T-helper 9 cell (primary cell): ENCODE measurements at places on chromosomes 2 and 18.

- peak; percentile 35 for DNase-seq
Measured at GRCh38 chr2:10305254-10305635, 2.5 kb downstream of the HPCAL1 start.

DNA sequence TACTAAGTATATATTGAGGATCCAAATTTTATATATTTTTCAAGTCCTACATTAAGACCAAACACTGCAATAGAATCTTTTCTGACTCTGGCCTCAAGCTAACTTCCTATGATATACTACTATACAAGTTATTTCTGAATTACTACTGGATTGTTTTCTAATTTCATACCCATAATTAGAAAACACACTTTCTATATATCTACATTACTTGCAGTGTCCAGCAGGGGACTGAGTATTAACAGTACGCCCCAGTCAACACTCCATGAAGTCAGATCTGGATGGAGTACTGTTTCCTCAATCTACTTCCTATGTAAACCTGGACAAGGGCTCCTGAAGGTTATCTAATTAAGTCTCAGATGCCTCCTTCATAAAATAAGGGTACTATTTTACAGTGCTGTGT lies 26.5 kb downstream of the RMP24 start:
- no peak for DNase-seq

- DNase-seq: no peak
Measured at GRCh38 chr2:10057231-10058107, 14.1 kb downstream of the KLF11 start.

DNA sequence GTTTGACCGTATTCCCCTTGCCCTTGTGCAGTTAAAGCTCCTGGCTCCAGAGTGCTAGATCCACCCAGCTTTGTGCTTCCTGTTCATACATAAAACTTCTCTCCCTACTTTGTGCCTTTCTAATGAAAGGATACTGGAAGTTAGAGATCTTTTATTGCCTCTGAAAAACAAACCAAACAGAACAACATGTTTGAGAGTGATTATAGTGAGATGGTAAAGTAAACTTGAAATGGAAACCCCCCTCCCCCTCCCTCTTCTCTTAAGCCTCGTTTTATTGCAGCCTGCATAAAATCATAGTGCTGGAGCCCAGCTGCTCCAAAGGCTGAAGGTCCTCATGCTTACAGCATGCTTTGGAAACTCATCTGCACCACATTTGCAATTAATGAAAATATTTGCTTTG lies 125.1 kb downstream of the TANC1 start:
- no peak for DNase-seq

DNA sequence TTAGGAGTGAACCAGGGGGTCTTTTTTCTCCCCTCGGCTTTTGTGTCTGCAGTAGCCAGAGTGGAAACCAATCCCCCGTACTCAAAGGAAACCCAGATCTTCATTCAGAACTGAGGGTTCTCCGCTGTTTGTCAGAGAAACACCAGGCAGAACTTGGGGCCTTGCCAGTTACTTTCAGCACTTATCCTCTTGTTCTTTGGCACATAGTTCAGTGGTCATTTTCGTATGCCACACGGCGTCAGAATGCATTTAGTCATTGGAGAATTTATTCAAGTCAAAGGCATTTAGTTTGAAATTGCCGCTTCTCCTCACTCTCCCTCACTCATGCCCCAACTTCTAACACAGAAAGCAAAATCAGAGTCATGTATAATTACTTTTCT lies 102.9 kb downstream of the CABLES1 start:
- DNase-seq: no peak

DNA sequence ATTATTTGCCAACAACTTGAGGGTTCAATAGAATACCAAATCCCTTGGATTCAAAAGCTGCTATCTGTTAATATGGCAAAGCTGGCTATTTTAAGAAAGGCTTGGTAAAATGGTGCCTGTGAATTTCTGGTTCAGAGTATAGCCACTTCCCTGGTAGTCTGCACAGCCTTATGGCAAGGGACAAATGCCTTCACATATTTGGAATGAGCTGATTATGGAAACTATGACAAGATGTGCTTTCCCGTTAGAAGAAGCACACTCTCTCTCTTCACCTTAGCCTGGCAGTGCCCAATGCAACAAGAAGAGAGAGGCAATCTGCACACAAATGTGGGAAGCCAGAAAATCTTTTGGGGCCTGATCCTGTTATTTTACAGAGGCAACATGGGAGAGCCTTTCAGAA lies 47.5 kb upstream of the MAP3K20 start:
- DNase-seq: no peak

- DNase-seq: no peak
Measured at GRCh38 chr2:23055251-23055650, 329.7 kb upstream of the KLHL29 start.

- DNase-seq: no peak
Measured at GRCh38 chr2:31011587-31011986, 126.7 kb downstream of the GALNT14 start.

- no peak for DNase-seq
Measured at GRCh38 chr2:8279506-8279905, 402.4 kb upstream of the ID2 start.

DNA sequence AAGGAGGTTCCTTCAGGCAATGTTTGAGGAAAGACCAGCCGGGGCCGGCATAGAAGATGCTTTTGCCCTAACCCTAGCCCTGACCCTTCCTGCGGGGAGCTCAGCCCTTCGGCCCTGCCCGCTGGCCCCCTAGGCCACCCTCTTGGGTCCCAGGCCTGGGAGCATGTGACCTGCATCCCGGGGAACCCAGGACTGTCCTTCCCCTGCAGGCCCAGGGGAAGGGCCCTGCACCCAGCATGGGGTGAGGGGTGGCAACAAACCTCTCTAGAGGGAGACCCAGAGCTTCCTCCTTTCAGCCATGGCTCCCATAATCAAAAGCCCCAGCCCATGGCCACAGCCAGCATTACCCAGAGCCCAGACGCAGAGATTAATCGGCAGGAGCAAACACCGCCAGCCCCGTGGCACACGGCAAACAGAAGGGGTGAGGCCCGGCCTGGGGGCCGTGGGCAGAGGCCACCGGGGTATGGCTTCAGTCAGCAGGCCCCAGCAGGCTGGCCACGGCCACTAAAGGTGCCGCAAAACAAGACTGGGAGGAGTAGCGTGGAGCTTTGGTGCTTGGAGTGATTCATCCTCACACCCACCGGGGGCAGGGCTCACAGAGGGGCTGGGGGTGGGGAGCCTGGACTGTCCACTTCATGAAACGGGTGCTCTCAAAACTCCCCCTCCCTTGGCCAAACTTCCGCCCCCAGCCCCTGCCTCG lies 61.6 kb upstream of the HPCAL1 start:
- DNase-seq: no peak

- no peak for DNase-seq
Measured at GRCh38 chr2:31213601-31214443, 3.5 kb downstream of the CAPN14 start.

DNA sequence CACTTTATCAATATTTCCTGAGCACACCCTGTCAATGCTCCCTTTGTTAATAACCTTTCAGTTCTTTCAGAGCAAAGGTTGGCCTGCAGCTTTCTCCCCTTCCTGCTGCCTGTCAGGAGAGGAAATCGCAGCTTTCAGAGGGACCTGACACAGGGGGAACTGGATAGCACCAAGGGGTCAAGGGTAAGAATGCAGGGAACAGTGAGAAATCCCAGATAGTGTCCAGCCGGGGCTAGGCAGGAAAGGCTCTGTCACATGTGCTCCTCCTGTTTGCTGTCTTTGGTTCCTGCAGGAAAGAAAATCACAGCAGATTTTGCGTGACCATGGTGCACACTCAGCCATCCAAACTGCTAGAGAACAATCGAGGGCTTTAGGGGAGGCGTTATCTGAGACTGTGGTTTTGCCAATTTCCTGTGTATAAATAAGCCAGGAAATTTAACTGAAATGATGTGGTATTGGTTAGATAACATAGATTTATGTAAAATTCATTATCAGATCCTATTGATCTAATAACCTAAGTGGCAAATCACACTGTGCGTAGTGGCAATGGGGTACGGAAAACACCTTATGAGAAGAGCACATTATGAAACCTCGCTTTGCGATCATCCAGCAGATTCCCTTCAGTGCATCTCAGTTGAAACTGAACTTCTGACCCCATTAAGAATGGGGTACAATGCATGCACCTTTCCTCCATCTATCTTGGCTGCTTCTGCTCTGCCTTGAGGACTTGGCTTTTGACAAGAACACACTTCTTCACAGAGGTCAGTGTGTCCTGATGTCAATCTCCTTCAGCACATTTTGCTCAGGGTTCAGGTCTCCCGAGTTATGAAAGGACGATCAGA lies 178.0 kb downstream of the ICOS start:
- no peak for DNase-seq

DNA sequence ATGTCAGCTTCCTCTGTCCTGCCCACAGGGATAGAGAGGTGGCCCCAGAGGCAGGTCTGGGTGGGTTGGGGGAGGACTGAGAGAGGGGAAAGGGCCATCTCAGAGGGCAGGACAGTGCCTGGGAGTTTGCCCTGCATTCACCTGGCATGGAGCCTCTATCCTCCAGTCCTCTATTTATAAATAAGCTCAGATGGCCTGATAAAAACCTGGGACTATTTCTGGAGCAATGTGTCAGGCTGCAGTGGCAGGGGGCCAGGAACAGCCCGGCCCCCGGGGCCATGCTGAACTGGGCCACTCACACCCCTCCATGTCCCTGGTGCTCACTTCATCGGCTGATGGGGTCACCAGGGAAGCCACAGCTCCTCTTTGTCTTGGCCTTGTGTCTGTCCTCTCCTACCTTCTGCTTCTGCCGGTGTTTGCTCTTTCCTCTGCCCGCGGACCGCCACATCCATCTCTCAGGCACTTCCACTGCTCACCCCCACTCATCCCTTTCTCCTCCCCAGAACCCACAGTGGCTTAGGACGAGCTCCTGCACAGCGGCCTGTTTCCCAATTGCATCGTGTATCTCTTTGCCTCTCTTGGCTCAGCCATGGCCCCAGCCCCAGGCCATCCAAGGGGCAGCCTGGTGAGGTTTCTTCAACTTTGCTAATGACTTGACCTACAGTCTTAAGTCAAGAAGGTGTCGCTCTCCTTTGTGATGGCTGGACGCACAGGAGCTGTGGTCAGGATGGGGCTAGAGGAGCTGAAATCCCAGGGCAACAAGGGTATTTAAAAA lies 38.8 kb downstream of the SCTR start:
- DNase-seq: no peak

DNA sequence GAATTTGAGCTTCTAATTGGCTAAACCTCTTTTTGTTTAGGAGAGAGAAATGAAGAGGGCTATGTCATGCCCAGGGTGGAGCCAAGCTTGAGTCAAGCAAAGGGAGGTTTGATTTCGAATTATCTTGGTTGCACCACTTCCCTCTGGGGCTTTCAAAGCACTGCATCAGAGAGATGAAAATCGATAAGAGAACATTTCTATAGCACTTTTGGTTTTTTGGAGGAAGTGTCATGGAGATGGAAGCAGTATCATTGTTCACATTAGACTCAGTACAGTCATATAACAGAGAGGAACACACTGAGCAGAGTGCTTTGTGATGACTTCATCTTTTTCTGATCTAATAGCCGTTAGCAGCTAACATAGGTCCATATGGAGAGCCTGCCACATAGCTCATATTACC lies 120.3 kb upstream of the UXS1 start:
- no peak for DNase-seq

DNA sequence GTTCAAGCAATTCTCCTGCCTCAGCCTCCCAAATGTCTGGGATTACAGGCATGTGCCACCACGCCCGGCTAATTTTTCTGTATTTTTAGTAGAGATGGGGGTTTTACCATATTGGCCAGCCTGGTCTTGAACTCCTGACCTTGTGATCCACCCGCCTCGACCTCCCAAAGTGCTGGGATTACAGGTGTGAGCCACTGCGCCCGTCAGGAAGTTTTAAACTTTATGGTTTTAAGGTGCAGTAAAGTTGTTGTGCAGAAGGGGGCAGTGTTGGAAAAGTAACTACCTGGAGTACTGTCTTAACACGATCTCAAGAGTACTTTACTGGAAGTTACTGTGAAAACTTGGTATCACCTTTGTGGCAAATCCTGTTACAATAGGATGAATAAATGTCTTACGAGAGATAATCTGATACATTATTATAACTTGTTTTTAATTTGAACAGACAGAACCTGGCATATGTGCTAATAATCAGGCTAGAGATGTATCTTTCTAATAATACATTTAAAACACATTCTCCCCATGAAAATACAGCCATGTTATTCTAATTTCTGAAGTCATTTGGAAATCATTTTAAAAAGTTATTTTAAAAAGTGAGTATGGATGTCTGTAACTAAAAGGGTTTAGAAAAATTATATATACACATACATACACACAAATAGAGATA lies 10.8 kb downstream of the SPDYA start:
- peak; percentile 45 for DNase-seq

GRCh38 chr2:240225131-240225530 lies 84.7 kb upstream of the OTOS start:
- no peak for DNase-seq

DNA sequence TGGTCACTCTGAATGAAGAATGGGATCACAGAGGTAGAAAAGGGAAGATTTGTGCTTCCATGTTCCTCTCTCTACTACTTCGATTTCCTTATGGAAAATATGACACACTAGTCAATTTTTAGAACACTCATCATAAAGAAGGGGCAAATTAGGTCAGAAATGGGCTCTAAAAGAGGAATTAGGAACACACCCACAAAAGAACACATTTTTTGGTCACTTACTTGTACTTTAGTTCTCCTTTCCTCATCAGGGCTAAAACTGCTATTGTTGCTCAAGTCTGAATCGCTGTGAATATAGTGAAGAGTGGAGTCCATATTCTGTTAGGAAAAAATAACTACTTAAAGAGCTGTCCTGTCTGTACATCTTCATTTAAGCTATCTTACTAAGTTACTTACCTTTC lies 52.6 kb downstream of the PPP4R1 start:
- no peak for DNase-seq

DNA sequence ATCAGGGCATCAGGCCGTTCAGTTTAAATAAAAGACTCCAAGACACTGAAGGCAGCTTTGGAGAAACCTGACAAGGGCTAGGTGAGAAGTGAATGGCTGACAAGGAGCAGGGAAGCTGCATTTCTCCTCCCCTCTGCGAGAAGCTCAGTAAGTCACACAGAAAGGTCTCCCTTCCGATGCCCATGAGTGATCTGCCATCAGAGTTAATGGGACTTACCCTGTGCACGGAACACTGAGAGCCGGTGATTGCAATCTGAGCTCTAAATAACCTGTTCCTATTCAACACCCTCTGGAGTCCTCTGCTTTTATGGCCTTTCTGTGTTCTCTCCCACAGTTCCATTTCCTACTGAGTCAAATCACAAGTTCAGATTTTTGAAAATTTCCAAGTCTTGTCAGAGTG lies 322.2 kb upstream of the MYT1L start:
- DNase-seq: no peak
